Activated CD4-positive, alpha-beta T cell treated with anti-CD3 and anti-CD28 coated beads for 36 hours (primary cell): ENCODE measurements at places on chromosomes 3 and 15. TPM values are rescaled to one million over a fixed set of nuclear protein-coding genes. Genes with fewer than 3 reads are reported as not detected.
A peak's percentile ranks its signal among the peaks of the same experiment; 100 is the strongest.

The GP9 gene
- total RNA-seq, result not detected

The TMC3 gene
- not detected for total RNA-seq

DNA sequence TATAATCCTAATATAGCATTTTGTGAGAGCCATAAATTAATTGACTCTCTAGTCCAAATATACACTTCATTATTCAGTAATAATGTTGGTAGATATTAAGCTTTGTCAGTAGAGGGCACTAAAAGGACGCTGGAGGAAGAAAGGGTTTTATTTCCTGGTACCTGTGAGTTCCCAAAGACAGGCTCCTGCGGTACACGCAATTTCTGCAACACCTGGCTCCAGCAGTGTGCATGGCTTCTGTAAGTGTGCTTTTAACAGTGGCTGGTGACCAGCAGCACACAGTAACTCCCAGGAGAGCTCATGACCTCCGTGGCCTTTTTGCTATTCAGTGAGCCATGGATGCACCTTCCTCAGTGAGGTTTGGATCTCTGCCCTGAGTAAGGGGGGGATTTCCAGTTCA lies 338.3 kb upstream of the ZNF385D start:
- DNase-seq, result no peak

DNA sequence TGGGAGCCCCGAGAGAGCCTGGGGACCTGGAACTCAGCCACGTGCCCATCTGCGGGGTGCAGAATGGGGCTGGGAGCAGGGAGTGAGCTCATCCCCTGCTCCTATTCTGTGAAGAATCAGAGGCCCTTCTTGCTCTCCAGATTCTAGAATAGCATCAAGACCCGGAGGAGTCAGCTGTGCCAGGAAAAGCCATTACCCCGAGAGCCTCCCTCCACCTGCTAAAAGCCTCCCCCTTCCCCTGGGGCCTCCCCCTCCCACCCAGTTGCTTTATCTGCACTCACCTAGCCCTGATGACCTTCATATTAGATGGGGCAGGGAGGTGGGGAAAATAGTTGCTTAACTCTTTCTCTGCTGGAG lies 23.1 kb downstream of the CCDC33 start:
- no peak for DNase-seq

- DNase-seq, result peak; percentile 6
Measured at GRCh38 chr3:70308760-70309159, 3.7 kb downstream of the MDFIC2 start.

DNA sequence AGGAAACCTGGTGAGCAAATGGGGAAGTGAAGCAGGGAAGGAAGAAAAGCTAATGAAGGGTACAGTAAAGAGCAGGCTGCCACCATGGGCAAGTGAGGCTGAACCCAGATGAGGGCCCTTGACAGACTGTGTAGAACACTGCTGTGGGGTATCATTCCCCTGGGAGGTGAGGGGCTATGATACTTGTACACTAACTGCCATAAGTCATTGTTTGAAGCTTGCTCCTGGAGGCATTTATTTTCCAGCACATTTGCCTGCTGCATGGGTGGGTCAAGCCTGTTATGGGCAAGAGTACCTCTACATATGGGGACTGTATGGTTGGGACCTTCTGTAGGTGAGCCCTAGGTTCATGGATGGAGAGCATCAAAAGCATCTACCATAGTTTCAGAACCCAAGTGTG lies 57.4 kb downstream of the POMGNT2 start:
- no peak for DNase-seq

DNA sequence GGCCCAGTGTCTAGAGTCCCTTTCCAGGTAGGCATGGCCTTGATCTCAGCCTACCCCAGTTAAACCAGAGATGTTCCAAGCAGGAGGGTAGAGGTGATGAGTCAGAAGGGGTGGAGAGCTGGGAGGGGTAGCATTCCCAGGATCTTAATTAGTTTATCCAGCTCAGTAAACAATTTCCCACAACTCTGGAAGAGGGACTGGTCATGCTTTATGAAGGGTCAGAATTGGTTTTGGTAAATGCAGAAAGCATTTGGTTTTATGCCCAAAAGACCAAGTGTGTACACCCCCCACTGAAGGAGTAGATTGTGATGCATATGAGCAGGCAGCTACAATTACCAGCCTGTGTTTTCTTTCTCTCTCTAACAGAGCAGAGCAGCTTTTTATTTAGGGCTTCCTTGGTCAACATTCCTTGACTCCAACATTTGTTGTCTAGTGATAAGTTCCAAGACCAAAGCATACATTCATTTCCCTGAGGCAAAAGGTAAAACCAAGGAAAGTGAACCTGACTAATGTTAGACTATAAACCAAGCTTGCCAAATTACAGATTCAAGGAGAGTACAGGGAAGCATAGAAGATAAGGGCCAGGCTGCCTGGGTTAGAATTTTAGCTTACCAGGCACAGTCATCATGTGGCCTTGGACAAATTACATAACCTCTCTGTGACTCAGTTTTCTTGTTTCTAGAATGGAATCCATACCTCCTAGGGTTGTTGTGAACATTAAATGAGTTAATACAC lies 17.6 kb downstream of the EXOSC7 start:
- no peak for DNase-seq

DNA sequence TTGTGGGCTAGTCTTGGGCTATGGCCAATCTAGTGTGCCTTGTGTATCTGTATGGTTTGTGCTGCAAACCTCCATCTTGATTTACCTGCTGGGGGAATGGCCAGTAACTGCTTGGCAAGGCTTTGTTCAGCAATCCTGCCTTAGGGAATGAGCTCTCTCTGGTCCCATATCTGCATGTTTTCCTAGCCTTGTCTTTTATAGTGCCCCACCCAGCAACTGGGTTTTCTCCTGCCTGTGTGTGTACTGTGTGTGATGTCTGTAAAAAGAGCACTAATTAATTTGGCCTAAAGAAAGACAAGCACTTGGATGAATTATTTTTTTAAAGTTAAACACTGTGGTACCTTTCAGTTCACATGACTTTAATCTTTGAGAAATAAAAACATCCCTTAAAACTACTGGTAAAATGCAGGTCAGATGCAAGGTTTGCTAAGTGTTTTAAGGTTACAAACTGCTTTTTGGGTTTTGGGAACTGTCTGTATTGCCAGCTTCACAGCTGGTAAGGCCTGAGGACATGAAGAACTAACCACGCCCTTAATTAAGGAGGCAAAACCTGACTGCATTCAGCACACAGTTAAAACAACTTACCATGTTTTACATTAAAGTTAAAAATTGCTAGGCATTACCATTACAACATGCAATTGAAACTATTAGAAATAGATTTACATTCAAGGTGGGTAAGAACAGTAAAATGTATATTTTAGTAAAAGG lies 1169.2 kb downstream of the OTOL1 start:
- no peak for DNase-seq
